ENCODE measurements at places on chromosomes 6 and 20.

- no peak for DNase-seq
Observed at GRCh38 chr6:81878479-81878878, 126.0 kb upstream of the TENT5A start.

DNA sequence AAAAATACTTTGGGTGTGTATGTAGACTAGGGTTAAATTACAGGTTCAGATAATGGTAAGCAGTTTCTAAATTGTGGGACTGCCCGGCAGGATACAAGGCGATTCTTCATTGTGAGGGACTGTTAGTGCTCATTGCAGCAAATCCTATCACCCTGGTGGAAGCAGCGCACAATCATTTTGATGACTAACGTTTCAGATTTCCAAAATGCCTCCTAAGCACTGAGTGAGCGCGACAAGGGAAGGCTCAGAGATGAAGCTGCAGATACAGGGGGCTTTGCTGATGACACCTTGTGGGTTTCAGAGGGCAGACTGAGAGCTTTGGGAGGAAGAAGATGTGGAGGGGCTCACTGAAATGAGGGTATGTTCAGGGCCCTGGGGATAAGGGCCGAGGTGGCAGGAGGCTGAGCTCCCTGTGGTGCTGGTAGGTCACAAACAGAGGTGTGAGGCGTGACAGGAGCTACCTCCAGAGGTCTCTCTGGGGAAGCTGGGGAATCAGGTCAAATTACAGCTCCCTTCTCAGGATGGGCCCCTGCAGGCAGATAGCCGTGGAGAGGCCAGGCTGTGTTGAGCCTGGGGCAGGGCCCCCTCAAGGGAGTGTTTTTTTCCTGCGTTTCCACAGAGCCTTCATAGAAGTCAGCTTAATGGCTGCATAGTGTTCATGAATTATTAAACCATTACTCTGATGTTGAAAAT, 84.5 kb upstream of the FYN start:
- no peak for DNase-seq

DNA sequence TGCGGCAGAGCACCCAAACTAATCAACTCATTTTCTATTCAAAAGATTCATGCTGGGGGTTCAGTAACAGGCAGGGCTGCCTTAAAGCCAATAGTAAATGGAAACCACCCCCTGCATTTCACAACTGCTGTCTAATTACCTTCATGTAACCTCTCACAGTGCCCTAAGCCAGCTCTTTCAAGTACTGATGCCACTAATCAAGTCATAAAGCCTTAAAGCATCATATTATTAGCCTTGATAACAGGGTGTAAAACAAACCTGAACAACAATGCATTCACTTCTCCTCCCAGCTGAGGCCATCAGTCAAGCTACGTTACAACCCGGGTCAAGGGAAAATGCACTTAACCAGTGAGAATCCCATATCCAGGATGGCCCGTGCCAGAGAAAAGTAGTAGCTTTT, 33.0 kb downstream of the TRERF1 start:
- DNase-seq, result no peak

GRCh38 chr6:12506159-12506558, 210.4 kb upstream of the PHACTR1 start:
- no peak for DNase-seq

DNA sequence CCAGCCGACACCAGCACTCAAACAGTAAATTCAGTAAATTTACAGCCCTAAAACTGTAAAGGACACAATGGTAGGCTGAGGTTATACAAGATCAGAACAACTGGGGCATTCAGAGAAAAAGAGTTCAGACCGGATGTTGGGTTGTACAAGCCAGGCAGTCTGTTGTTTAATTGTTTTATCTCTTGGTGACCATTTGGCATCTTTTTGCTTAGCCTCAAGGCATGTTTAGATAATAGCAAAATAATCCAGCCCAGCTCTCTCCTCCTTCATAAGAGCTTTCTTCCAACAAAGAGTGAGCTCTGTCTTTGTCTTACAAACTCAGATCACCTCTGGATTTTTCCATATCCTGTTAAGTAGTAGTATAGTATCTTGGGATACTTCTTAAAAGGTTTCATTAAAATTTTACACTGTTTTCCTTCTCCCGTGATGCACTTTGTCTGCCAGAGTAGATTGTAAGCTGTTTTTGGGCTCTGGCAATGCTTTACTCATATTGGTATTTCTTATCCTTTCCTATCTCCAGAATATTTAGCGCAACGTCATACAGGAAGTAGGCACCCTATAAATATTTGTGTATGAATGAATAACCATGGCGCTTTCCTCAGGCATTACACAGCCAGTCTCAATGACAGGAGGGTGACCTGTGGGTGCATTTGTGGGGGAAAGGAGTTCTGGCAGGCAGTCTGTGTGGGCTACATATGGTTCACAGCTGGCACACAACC, 35.6 kb upstream of the TRAM2 start:
- no peak for DNase-seq

GRCh38 chr6:167020206-167020605, 21.0 kb downstream of the CEP43 start:
- no peak for DNase-seq

DNA sequence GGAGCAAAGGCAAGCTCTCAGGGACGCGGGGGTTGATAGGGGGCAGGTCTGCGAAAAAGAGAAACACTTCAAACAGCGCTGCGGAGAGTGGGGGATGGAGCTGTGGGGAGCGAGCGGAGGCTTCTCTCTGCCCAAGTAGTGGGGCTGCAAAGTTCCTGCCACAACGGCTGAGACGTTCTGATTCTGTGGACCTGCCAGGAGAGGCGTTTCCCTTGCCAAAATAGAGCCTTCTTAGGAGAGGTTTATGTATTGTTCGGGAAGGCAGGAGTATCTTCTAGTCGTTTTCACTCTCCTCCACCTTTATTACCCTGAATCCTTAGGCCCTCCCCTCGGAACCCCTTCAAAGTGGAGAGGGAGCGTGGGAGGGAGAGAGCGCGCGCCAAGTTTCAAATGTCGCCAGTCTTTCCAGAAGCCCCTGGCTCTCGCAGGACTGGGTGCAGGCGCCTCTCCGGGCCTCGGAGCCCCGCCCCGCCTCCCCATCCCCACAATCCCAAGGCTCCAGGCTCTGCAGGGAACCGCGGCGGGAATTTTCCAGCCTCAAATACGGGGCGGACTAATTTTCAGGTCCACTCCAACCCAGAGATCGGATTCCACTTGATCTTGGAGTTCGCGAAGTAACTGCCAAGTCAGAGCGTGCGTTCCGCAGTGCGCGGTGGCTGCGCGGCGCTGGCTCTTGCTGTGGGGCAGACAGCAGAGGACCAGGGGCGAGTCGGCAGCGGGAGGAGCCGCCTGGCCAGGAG, 10.0 kb upstream of the POU3F2 start:
- DNase-seq, result no peak

DNA sequence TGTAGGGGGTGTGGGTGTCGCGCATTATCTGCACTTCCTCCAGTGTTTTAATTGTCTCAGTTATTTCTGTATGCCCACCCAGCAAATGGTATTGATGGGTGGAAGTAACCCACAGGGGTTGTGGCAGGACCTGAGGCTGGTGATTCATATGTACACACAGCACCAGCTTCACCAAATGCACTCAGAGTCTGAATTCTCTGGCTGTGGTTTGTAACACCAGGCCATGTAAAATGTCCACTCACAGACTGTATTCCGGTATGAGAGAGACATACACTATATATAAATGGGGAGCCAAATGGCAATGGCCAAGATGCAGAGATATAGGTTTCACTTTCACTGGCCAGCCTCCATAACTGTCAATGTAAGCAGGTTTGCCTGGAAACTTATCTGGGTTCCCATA, 76.3 kb upstream of the FBXL4 start:
- no peak for DNase-seq

- DNase-seq, result no peak
Observed at GRCh38 chr6:12369781-12370262, 79.7 kb downstream of the EDN1 start.

DNA sequence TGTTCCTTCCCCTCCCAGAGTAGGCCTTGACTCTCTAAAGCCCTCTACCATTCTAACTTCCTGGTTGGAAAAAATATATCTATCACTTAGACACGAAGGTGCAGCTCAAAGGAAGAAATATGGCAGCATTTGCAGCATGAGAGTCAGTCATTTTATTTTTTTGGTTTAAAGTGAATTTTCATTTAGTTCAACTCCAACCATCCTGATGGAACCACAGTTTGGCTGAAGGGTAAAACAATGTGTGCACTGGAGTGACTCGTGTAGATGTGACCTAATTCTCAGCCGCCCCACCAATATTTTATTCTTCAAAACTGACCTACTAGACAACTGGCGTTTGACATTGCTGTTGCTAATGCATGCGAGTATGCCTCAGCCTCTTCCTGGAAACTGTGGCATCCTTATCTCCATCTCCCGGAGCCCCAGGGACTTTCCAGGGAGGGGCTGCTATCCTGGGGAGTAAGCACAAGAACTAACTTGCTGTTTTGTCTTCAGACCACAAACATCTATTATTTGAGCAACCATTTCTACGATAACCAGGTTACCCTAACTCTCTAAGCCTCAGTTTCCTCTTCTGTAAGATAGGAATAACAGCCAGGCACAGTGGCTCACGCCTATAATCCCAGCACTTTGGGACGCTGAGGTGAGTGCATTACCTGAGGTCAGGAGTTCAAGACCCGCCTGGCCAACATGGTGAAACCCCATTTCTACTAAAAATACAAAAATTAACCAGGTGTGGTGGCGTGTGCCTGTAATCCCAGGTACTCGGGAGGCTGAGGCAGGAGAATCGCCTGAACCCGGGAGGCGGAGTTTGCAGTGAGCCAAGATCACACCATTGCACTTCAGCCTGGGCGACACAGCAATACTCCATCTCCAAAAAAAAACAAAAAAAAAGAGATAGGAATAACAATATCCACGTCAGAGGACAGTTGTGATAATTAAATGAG, 148.7 kb upstream of the JARID2 start:
- DNase-seq, result no peak

DNA sequence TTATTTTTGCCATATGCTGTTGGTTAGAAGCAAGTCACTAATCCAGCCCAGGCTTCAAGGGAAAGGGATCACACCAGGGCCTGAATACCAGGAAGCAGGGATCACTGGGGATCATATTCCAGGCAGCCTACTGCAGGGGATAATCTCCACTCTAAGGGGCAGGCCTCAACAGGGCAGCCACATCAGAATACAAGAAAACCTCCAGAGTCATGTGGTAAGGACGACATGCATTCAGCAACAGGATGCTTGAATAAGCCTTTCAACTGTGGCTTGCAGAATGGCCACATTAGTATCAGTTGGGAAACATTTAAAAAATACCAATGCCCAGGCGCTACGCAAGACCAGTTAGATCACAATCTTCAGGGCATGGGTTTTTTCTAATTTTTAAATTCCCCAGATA, 109.1 kb downstream of the LY86 start:
- no peak for DNase-seq

All from CD8-positive, alpha-beta memory T cell (primary cell).